Activated T-cell treated with anti-CD3 and anti-CD28 coated beads, Interleukin-2, amount 50 U/mL, for 24 hours (primary cell): ENCODE measurements at places on chromosomes 12 and 14.

DNA sequence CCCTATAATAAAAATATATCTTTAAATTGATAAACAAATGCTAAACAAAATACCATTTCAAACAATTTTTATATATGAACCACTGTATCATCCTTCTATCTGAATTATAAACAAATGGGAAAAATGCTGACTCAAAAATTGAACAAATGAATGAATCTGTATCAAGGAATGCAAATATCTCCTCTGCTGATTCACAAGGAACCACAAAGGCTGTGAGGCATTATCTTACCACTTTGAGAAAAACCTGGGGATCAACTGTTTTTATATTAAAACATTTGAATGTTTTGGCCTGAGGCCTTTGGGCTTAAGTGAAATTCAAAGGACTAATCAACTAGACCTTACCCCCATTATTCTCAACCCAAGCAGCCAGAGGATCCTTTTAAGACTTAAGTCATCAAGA is 86.3 kb downstream of the EML5 start:
- no peak for DNase-seq

DNA sequence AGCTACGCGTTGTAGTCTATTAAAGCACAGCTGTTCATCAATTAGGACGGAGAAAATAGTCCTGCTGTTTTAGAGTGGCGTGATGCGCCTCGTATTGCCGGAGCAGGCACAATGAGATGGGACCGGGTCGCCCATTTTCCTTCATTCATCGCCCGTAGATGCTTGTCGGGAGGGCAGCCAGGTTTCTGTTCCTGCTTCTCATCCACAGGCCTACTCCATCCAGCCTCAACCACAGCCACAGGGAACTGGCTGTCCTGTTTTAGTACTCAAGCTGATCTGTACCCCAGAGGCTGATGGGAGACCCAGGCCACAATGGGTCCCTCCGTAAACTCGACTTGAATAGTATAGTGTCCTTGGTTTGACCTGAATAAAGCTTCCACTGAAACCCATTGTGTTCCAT is 264.0 kb downstream of the VRK1 start:
- DNase-seq, result no peak

- no peak for DNase-seq
Measured at GRCh38 chr14:100122481-100123223, 36.8 kb downstream of the DEGS2 start.

DNA sequence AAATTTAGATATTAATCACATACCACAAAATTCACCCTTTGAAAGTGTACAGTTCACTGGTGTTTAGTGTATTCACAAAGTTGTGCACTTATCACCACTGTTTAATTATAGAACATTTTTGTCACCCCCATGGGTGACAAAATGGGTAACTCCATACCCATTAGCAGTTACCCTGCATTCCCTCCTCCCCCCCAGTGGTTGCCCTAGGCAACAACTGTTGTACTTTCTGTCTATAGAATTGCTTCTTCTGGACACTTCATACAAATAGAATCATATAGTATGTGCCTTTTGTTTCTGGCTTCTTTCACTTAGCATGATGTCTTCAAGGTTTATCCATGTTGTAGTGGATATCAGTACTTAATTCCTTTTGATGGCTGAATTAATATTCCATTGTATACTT is 52.7 kb downstream of the FBXO34 start:
- DNase-seq, result no peak

DNA sequence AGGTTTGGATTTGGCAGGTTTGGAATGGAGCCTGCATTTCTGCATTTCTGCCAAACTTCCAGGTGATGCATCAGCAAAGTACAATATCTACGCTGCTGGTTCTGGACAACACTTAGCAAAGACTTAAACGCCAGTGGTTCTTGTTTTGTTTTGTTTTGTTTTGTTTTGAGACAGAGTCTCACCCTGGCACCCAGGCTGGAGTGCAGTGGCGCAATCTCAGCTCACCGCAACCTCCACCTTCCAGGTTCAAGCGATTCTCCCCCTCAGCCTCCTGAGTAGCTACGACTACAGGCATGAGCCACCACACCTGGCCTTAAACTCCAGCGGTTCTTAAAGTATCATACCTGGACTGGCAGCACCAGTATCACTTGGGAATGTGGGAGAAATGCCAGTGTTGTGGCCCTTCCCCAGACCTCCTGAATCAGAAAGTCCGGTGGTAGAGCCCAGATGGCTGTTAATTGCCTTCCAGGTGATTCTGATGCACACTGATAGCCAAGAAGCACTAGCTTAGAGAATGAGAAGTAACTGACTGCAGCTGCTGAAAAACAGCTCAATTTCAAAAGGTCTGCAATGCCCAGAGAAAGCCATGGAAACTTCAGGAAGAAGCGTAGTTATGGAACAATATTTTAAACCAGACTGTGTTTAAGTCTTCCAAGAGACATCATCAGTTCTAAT is 114.8 kb upstream of the FOXN3 start:
- DNase-seq, result no peak

- DNase-seq, result peak; percentile 83
Measured at GRCh38 chr12:110403976-110404682, 621 bp upstream of the ANAPC7 start.

- no peak for DNase-seq
Measured at GRCh38 chr12:132329720-132330548, 545 bp upstream of the GALNT9 start.

GRCh38 chr12:42504049-42504448 is 85.5 kb downstream of the PRICKLE1 start:
- DNase-seq, result no peak

- no peak for DNase-seq
Measured at GRCh38 chr12:43551971-43552559, at the start of gene ADAMTS20. Gene ADAMTS20, minus strand, starts transcription at chr12:43552203. Its CDS starts 282 bp downstream, at chr12:43551921.

DNA sequence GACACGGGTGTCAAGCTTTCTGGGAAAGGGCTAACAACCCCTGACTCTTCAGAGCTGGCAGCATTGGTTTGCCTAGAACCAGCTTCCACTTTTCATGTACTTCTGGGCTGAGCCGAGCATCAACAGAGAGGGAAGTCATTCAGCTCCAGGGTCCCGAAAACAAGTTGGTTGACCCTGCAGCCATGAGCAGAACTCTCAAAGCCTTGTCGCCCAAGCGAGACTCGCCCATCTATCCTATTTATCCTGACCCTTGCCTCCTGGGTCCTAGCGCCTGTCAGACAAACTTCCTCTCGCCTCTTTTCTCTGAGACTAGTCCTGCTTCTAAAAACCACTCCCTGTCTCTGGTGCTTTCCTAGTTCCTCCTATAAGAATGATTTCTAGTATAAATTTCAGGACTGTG is 47.9 kb downstream of the ASCL4 start:
- DNase-seq, result no peak

DNA sequence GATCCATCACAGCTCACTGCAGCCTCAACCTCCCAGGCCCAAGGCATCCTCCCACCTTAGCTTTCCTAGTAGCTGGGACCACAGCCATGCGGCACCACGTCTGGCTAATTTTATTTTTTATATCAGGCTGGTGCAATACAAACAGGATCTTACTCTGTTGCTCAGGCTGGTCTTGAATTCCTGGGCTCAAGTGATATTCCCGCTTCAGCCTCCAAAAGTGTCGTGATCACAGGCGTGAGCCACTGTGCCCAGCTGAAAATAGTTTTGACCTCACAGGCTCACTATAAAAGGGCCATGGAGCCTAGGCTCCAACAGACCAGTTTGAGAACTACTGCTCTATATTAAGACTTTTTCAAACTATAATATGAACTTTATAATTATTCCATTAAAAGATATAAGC is 37.3 kb downstream of the SNX6 start:
- peak; percentile 2 for DNase-seq

- no peak for DNase-seq
Measured at GRCh38 chr12:32671930-32672780, 6.9 kb upstream of the DNM1L start.

DNA sequence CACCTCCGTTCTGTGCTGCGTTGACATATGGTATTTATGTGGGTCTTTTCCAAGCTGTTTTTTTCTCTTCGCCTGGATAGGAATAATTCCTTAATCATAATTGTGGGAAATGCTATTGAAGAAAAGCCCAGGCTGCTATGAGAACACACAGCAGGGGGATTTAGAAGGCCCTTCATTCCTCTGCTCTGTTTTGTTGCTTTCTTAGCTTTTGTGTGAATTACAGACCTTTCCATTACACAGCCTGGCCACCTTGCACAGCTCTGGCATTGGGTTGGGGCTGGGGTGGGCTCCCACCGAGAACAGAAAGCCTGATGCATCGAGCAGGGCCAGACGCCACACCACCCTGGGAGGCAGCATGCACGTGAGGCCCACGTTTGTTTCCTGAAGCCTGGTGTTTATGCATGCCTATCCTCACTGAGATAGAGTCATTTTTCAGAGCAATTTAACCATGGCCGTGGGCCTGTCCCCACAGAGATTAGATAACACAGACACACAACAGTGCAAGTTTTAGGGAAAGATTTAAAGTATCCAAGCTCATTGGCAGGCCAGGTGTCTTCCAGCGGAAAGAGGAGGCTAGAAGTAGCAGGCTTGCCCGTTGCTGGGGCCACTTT is 287.6 kb upstream of the PWP1 start:
- no peak for DNase-seq

DNA sequence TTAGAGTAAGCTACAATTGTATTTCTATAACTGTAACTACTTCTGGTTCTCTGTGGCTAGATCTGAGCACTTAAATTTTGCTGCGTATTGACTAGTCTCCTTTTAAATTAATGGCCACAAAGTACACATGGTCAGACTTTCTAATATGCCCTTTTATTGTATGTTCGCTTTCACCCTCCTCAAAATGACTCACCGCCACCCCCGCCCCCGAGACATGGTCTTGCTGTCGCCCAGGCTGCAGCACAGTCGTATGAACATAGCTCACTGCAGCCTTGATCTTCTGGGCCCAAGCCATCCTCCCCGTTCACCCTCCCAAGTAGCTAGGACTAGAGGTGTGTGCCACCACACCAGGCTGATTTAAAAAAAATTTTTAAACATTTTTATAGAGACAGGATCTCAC is 11.8 kb downstream of the MTERF2 start:
- no peak for DNase-seq

DNA sequence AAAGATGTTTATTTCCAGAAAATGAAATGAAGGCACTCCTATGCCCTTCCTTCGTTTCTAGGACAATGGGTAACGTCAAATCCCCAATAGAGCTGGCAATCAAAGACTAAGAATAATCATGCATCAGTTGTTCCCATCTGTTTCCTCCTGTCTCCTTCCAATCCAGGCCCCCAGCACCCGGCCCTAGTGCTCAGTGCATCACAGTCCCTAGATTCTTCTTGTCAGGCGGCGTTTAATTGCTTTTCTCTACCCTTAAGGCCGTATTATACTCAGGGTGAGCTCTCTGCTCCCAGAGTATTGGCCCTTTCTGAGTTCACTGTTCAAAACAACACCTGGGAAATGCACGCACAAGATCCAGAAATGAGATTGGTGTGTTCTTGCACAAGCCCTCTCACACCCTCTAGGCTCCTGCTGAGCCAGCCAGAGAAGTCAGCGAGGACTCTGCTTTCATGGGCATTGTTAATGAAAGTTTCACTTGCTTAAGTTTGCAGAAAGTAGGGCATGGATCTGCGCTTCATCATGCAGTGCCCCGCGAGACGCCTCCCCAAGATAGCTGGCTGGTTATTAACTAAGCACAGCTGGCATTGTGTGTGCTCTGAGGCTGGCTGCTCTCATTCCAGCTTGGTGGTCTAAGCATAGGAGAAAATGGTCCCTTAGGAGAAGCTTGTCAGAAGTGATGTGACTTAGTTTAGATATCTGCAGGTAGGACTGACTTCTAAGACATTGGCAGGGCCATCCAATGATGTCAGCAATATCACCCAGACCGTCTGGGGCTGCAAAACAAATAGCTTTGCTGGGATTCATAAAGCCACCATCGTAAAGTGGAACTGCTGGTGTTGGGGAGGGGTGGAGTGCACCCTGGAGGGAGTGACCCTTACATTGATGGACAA is 28.7 kb downstream of the CRACR2A start:
- DNase-seq, result no peak

DNA sequence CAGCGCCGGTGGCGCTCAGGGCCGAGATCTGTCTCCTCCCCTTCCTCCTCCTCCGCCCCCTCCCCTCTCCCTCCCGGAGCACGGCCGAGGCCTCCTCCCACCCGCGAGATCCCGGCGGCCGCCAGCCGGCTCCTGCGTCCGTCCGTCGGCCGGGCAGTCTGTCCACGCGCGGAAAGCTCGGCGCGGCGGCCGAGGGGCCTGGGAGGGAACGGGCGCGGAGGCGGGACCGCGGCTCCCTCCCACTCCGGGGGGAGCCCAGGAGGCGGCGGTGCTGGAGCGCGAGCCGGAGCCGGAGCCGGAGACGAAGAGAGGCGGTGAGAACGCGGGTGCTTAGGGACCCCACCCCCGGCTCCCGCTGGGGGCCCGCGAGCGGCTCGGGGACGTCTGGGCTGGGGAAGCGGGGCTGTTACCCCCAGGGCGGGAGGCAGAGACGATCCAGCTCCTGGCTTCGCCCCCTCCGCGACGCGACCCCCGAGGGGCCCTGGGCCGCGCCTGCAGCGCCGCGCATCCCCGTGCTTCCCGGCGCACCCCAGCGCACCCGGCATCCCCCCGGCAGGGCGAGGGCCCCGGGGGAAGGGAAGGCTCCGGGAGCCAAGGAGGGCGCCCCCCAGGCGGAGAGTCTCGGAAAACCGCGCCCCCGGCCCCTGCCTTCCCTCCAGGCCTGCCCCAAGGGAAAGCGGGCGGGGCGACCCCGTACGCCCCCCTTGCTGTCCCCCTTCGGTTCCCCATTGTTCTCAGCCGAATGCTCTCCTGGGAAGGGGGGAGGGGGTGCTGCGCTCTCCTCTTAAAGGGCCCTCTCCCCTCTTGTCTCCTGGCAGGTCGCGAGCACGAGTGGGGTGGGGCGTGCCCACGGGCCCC is at the start of gene DTX1:
DTX1 (plus strand) TSS at position 100 of the 858 bp plus-strand sequence. CDS start 1,463 bp downstream, outside the sequence.
- peak; percentile 67 for DNase-seq

- no peak for DNase-seq
Measured at GRCh38 chr12:3132636-3133404, 55.6 kb downstream of the TSPAN9 start.

DNA sequence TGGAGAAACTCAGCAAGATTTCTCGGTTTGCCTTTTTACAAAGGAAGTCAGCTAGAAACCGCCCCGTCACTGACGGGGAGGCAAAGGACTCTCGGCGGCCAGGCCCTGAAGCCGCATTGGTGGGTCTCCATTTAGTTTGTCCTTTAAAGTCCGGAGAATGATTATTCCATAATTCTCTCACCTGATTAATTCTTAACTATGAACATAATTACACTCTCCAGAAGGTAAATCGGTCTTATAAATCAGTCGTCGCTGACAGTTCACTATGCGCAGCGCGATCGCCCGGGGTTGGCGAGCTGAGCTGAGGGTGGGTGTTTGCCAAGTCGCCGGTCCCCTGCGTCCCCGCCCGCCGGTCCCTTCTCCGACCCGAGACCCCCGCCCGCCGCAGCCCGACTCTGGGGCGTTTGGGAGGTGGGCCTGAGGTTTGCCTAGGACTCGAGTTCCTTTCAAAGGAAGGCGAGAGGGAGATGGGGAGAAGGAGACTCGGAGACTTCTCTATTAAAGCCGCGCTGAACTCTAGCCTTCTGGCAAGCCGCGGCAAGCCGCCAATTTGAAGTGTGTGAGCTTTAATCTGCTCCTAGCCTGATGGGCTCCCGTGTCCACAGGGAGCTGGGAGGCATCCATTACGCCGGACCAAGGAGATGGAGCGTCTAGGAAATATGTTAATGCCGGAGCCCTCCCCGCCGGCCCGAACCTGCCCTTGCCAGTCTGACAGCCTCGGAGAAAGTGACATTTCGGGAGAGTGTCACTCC is 392.9 kb downstream of the NOVA1 start:
- no peak for DNase-seq
